ENCODE measurements at places on chromosomes 4 and X.

- no peak for DNase-seq
These were observed 142.2 kb downstream of the HS3ST1 start for GRCh38 chr4:11286533-11286932.

GRCh38 chr4:152255437-152255836, 280.5 kb downstream of the FBXW7 start:
- DNase-seq, result no peak

GRCh38 chr4:184728858-184729257, 5.0 kb downstream of the CENPU start:
- DNase-seq, result no peak

DNA sequence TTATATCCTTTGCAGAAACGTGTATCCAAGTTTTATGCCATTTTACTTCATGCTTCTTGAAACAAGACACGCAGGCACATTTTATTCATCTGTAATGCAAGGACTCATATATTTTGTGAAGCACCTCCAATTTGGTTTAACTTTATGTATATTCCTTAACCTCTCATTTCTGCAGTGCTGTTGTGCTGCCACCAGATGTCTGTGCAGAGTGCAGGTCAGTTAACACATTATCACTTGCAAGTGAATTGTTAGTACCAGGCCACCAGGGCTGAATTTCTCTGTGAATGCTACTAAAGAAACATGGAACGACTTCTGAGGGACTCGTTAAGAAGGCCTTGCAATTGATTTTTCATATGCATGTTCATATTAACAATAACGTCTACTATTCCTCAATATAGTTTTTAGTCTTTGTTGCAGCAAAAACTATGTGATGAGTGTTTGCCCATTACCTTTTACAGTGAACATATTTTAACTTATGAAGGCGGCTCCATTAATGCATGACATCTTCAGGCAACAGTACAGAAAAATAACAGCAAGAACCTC, 770.3 kb downstream of the NLGN4X start:
- DNase-seq, result no peak

DNA sequence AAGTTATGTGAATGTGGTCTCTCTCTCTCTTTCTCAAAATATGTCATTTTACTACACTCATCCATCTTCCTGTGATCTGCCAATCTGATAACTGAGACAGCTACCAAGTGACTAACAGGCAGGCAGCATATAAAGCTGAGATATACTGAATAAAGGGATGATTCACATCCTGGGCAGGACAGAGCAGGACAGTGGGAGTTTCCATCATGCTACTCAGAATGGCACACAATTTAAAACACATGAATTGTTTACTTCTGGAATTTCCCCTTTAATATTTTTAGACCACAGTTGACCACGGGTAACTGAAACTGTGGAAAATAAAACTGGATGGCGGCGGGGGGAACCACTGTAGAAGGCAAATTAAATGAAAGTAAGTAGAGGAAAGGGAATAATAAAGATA, 58.6 kb upstream of the DCTD start:
- DNase-seq, result no peak

GRCh38 chr4:90220459-90220858, 93.3 kb downstream of the CCSER1 start:
- DNase-seq, result no peak

GRCh38 chr4:111210595-111210994, 587.7 kb upstream of the PITX2 start:
- DNase-seq, result no peak

GRCh38 chrX:1486749-1487361, 34.1 kb upstream of the ASMTL start:
- DNase-seq, result no peak

DNA sequence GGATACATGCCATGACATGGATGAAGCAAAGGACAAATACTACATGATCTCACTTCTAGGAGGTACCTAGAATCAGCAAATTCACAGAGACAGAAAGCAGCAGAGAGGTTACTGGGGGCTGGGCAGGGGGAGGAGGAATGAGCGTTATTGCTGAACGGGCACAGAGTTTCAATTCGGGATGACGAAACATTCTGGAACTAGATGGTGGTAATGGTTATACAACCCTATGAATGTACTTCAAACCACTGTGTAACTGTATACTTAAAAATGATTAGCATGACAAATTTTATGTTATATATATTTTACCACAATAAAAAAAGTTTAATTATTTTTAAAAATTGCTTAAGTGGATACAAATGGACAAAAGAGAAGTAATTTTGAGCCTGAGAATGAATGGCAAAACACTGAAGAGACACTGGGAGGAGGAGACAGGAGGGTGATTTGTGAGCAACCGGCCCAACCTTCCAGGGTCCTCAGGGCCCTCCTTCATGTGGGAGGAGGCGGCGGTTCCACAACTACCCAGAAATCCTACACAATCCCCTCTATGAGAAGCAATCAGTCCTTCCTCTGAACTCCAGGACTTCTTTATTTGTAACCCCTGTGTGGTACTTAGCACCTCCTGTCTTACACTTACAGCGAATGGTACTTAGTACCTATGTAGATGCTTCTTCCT, 14.1 kb downstream of the ACSL1 start:
- no peak for DNase-seq

GRCh38 chr4:68369142-68369805, 19.4 kb upstream of the YTHDC1 start:
- DNase-seq, result no peak

- DNase-seq, result no peak
These were observed 145.7 kb downstream of the RELL1 start for GRCh38 chr4:37540486-37540885.

DNA sequence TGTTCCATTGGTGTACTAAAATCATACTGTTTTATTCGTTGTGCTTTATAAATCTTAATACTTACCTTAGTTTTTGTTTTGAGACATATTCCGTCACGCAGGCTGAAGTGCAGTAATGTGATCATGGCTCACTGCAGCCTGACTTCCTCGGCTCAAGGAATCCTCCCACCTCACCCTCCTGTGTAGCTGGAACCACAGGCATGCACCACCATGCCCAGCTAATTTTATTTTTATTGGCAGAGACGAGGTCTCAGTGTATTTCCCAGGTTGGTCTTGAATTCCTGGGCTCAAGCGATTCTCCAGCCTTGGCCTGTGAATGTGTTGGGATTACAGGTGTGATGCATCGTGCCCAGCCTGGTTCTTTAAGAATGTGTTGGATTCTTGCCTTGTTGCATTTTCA, 24.4 kb upstream of the DCK start:
- no peak for DNase-seq

DNA sequence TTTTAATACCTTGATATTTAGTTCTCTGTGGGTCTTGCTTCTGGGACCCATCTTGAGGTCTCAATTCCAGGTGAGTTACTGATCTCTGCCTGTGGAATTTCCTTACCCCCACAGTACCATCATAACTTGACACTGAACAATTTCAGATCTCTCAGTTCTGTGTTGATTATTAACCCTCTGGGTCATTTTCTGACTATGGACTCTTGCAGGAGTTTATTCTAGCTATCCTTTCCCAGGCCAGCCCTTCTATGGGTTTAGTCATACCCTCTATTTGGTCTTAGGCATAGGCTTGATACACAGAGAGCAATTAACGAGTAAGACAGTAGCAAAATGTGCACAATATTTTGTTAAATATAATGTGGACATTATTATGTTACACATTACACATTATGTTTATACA, 3.7 kb upstream of the SPARCL1 start:
- no peak for DNase-seq

DNA sequence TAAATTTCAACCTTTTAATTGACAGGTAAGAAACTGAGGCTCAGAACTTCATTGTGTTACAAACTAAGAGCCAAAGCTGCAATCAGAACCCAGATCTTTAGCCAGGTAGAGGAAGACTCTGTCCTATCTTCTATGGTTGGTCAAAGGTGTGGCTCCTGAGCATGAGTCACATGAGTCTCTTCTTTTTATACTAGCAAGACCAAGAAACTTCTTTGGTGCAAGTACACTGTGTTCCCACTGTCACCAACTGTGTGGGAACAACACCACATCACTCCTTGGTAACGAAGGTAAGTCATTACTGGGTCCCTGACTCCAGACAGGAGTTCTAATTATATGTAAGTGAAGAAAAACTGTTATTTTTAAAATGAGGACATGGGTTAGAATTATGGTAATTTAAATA, 290.1 kb downstream of the INPP4B start:
- DNase-seq, result no peak

- no peak for DNase-seq
These were observed 1.5 kb upstream of the CXCL2 start for GRCh38 chr4:74100531-74100930.

DNA sequence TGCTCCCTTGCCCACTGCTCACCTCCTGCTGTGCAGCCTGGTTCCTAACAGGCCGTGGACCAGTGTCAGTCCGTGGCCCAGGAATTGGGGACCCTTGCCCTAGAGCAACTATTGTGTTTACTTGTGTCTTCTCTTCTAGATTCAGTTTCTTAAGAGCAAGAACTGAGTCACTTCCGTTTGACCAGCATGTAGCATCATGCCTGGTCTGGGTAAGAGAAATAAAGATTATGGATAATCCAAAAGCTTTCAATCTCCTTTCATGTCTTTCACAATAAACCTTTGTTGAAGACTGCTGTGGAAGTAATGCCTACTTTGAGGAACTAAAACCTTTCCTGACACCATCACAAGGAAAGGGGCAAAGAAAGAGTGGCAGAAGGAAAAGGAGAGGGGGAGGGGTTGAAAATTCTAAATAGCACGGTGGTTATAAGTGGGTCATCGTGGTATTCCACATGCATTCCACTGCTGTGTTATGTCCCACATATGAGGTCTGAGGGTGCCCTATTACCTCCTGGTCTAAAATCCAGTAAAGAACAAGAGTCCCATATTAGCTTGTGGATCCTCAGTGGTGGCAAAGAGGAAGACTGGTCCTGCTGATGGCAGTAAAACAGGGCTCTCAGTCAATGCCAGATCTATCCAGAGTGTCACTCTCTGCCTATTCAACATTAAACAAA, 133.4 kb downstream of the RASL11B start:
- DNase-seq, result no peak

DNA sequence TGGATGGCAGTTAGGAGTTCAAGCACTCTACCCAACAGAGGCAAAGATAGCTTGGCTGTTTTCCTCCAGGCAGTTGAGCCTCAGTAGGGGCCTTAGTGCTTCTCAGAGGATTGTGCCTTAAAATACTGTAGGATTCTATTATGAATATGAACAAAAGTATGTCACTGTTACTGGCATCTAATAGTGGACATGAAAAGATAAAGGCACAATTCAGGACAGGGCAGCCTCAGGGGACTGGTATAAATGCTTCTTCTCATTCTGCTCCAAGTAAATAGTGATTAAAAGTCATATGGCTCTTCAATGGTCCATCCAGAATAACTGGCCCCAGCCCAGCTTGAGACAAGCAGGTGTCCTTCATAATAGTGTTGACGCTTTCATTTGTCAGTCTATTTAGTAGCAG, 17.7 kb downstream of the COL4A6 start:
- DNase-seq, result no peak

- DNase-seq, result no peak
These were observed 51.9 kb downstream of the UBQLN2 start for GRCh38 chrX:56615282-56615681.

- no peak for DNase-seq
These were observed 108.2 kb upstream of the GPC4 start for GRCh38 chrX:133523526-133523925.

- no peak for DNase-seq
These were observed 693.4 kb upstream of the INTU start for GRCh38 chr4:126939401-126939800.

DNA sequence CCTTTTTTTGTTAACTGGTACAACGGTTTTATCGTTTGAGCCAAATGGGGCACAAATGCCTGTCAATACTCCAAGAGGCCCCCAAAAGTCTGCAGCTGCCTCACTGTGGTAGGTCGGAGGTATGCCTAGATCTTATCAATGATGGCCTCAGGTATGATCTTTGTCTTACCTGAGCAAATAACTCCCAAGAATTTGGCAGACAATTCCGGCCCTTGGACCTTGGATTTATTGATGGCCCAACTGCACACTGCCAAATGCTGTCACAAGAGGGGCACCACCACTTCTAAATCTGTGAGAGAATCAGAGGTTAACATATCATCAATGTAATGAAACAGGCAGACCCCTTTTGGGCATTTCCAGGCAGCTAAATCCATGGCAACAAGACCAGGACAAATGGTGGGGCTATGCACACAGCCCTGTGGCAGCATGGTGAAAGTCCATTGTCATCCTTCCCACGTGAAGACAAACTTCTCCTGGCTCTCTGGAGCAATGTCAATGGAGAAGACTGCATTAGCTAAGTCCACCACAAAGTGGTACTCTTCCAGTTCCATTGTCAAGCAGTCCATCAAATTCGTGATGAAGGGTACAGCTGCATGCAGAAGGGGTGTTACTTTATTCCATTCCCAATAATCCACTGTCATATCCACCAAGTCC, 28.6 kb downstream of the CXCL13 start:
- no peak for DNase-seq
